ENCODE measurements at places on chromosomes 11 and 22. TPM values are rescaled to one million over a fixed set of nuclear protein-coding genes. Genes with fewer than 3 reads are reported as not detected.

The DBX1 gene
- not detected for total RNA-seq

The FAM180B gene
- 0.26 TPM for total RNA-seq

The PRAME gene
- not detected for total RNA-seq

The IFITM10 gene
- total RNA-seq: 1.2 TPM

The CHADL gene
- not detected for total RNA-seq

The CHKA gene
- 44.4 TPM for total RNA-seq

The SCUBE1 gene
- not detected for total RNA-seq

The MS4A15 gene
- total RNA-seq: not detected

The NCAM1 gene
- not detected for total RNA-seq

The ANO1 gene
- not detected for total RNA-seq

The ME3 gene
- not detected for total RNA-seq

The MGAT3 gene
- total RNA-seq: 34.1 TPM

The PC gene
- total RNA-seq: 17.0 TPM

The TLCD5 gene
- total RNA-seq: 0.50 TPM

Data from OCI-LY7 (cell line).